ENCODE measurements at places on chromosomes 7 and 10.

- no peak for DNase-seq
Observed at GRCh38 chr10:3619241-3619640, 165.8 kb downstream of the KLF6 start.

GRCh38 chr10:94194256-94194655 is 168.5 kb downstream of the NOC3L start:
- peak; percentile 80 for DNase-seq

DNA sequence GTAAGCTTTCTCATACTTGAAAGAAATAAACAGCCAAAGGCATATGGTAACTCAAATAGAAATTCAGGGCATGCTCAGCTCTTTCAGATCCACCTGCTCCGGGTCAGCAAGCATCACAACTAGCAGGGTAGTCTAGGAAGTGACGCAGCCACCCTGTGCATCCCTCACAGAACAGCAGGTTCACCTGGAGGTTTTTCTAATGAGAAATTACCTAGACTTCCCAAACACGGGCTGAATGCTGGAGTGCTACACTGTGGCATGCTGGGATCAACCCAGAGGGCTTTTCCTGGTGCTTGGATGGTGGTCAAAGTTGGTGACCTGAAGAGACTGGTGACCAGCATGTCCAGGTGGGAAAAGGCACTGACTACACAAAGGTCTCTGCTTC is 66.8 kb upstream of the DNAJB6 start:
- DNase-seq: no peak

- no peak for DNase-seq
Observed at GRCh38 chr7:139570119-139570518, 46.6 kb downstream of the CLEC2L start.

GRCh38 chr10:115214829-115215228 is 121.7 kb downstream of the ATRNL1 start:
- DNase-seq: no peak

DNA sequence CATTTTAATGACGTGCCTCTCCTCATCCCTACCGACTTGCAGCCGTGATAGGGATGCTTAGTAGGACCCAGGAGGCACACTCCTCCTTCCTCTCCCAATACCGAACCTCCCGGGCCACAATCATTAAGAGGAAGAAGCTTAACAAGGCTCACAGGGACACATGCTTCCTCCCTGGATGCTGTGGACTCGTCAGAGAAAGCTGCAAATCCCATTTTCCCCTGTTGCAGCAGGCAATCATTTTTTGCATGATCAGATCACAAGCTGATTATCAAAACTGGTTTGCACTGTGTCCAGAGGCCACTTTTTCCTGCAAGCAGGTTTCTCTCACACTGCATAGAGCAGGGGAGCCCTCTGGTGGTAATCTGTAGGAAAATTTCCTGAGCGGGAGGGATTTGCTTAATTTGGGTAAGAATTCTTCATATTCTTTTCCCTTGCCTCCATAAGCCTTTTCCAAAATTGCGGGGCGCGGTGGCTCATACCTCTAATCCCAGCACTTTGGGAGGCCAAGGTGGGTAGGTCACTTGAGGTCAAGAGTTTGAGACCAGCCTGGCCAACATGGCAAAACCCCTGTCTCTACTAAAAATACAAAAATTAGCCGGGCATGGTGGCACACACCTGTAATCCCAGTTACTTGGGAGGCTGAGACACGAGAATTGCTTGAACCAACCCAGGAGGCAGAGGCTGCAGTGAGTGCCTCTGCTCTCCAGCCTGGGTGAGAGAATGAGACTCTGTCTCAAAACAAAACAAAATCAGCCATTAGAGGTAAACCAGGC is 16.1 kb upstream of the LAMB4 start:
- peak; percentile 71 for DNase-seq

DNA sequence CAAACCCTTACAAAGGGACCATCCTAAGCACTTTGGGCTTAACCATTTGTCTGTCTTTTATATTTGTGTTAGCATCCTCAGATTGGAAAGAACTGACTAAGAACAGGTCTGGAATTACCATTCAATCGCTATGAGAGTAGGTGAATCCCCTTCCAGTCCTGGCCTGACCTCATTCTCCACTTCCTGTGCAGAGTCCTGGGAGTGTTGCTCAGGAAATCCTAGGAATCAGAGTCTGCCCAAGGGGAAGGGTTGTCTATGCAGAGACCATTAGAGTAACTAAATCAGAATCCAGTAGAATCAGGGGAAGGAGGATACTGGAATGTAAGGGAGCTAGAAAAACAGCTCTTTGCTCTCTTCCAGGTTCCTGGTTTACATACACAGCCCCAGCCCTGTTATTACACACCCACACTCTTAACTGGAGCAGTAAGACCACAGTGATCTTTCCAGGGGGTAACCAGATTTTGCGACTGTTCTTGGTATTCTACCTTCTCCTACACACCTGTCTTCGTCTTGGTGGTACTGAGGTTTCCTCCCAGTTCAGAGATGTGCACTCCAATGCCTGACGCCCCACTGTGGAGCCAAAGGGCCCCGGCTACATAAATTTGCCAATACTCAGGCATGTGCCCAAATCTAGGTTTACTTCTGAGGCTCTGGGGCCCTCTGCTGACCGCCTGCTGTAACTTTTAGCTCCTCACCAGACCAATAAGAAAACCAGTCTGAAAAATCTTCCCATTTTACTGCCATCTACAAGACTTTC is 103.7 kb downstream of the RNF216 start:
- DNase-seq: peak; percentile 71

- DNase-seq: no peak
Observed at GRCh38 chr10:5360318-5360915, 4.3 kb upstream of the UCN3 start.

DNA sequence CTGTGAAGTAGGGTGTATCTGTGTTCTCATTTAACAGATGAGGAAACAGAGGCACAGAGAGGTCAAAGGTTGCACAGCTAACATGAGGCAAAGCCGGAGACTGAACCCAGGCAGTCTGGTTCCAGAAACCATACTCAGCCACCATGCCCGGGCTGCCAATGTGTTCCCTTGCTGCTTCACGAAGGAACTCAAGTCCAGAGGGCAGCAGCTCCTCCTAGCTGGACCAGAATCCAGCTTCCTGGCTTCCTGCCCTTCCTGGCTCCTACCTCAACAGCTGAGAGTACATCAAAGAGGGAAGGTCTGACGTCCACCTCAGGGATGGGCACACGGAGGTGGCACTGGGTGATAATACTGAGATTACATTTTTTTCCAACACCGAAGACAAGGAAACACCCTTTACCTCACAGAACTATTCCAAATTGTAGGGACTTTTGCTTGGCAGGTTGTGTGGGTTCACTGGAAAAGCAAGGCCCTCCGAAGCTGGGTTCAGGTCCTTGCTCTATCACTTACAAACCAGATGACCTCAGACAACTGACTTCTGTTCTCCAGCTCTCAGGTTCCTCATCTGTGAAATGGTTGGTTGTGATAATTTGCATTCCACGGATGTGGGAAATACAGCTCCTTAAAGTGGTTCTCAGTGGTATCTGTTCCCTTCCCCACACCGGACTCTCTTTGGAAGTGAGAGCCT is 154.1 kb upstream of the ZMIZ1 start:
- DNase-seq: no peak

GRCh38 chr10:102235598-102235920 is 5.8 kb downstream of the PITX3 start:
- peak; percentile 49 for DNase-seq

GRCh38 chr10:44102726-44103255 is 282.1 kb downstream of the CXCL12 start:
- DNase-seq: no peak

GRCh38 chr7:151178236-151178635 is 8.8 kb downstream of the ASB10 start:
- DNase-seq: no peak

GRCh38 chr10:79048639-79049550 is 19.9 kb upstream of the ZMIZ1 start:
- no peak for DNase-seq

DNA sequence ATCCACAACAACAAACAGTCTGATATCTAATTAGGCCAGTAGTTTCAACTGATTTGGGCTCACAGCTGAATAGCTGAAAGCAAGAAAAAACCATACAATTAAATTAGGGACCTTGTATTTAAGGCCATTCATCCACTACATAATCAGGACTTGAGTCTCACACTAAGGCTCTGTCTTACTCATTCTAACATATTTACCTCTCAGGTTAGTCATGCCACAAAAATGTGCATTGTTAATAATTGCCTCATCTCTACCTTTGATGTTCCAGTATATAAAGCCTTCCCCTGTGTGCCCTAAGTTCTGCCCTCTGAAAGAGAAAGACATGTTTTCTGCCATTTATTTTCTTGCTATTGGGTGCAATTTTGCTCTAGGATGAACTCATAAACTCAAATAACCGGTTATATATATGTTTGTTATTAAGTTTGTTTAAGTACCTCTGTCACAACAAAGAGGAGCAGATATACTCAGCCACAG is 5.3 kb upstream of the C1GALT1 start:
- DNase-seq: peak; percentile 85

DNA sequence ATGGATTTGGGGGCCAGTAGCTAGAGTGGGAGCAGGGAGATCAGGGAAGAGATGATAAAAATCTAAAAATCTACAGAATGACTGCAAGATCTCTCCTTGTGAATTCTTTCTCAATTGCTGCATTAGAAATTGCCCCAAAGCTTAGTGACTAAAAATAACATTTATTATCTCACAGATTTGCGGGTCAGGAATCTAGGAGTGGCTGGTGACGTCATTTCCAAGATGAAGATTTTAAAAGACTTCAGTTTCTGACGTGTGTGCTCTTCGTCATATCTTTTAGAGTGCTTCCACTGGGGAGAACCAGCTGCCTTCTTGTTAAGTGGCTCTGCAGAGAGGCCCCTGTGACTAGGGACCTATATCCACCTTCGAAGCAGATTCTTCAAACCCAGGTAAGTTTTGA is 112.6 kb downstream of the DGKI start:
- no peak for DNase-seq

DNA sequence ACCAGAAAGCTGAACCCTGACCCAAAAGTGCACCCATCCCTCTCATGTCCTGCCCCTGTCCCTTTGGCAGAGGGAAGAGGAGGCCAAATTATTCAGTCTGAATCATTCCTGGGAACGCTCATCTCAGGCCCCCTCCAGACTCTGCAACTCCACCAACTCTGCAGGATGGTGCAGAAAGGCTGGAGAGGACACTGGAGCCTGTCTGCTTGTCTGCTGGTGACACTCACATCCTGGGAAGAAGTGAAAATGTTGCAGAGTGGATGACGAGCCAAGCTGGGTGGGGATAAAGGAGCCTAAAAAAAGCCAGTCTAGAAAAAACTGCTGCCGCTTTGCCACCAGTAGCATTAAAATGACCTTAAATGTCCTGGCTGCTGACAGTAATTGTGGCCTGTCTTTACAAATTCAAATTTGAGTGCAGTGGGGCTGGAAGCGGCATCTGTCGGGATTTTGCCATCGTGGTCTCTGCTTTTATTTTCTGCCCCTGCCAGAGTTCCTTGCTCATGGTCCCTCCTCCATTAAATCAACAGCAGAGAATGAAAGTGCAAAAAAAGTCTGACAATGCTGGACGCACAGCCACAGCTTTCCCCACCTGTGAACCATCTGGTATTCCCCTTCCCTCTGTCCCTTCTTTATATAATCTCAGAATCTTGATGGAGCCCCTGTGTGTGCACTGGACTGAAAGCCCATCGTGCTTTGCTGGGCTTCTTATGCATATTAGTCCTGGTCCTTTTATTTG is 63.9 kb downstream of the STK17A start:
- DNase-seq: peak; percentile 74

- no peak for DNase-seq
Observed at GRCh38 chr7:108431099-108431498, 25.1 kb downstream of the NRCAM start.

DNA sequence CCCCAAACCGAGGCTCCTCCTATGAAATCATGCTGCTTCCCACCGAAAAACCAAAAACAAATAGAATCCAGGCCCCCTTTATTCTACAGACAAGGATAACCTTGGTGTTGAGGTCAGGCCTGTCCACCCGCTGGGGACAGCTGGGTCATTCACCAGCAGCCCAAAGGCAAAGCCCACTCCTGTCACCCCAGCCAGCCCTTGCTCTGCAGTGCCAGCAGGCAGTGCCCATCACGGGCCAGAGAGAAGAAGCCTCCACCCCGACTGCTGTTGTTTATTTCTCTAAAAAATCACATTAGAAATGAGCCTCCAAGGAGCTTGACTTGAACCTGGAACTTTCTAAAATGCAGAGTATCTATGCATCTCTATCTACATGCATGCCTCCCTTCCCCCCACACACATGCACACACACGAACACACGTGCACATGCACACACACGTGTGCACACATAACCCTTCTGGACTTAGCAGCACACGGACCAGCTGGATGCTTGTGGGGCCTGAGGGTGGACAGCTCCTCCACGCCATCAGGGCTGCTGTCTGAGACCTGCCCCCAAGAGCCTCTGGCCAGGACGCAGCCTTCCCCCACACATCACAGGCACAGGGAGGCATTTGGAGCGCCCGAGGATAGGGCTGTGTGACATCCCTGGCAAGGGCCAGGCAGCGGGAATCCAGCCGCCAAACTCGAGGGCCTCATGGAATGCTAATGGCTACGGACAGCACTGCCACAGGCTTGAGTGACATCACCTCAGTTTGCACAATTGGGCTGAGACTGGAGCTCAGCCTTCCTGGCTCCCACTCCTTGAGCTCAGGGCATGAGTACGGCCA is 22.8 kb downstream of the PRKAG2 start:
- DNase-seq: no peak

DNA sequence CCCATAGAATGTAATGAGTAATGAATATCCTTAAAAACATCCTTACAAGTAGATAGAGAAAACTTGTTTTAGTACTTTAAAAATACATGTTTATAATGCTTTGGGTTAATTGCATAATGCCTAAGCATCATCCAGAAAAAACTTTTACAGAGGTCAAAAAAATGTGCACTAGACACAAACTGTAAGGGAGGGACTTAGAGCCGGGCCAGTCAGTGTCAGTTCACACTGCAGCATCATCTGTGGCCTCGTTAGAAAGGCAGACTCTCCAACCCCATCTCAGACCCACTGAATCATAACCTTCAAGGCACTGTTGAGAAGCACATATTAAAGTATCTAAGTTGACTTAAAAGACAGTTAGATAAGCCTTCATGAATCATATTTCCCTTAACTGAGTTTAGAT is 230.1 kb upstream of the PRPS1L1 start:
- peak; percentile 24 for DNase-seq

GRCh38 chr10:43218951-43219837 is 47.7 kb downstream of the RASGEF1A start:
- no peak for DNase-seq

GRCh38 chr10:122469848-122470247 is 8.5 kb downstream of the HTRA1 start:
- no peak for DNase-seq

- peak; percentile 83 for DNase-seq
Observed at GRCh38 chr7:131105799-131106680, 221.6 kb upstream of the MKLN1 start.

GRCh38 chr10:100286051-100287033 is at the start of gene BLOC1S2:
Gene BLOC1S2 (minus strand): TSS chr10:100286680. CDS start chr10:100286659, 21 bp downstream.
- peak; percentile 95 for DNase-seq

DNA sequence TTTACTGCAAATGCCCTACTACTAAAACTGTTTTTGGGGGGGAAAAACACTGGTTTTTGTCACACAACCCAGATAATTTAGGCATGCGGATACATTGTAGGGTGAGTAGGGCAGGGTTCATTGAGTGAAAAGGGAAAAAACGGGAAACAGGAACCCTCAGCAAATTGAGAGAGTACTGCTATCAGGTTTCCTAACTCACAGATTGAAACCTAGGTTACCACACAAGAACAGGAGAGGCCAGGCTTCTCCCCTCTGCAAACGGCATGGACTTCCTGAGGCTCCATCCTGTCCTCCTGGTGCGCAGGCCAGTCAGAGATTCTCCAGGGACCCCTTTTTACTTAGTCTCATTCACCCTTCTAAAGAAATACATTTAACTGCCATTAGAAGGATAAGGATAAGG is 30.6 kb downstream of the AVL9 start:
- DNase-seq: no peak
